ACHN (cell line): ENCODE measurements at places on chromosomes 11 and 22.

DNA sequence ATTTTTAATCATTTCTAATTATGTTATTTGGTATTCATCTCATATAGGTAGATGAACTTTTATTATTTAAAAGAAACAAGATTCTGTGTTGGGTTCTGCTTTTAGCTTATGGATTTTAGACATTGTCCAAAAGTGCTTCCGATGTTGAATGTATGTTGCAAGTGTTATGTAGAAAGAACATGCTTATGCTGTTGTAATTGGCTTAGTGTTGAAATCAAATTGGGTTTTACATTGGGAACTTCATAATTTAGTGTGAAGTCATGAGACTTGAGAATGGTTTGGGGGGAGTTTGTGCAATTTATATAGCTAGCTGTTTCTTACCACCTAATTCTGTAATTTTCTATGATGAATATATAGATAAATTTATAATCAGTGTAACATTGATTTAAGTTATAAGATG is 3.6 kb downstream of the MTMR3 start:
- no peak for DNase-seq

GRCh38 chr22:32396746-32397145 is 15.3 kb downstream of the RTCB start:
- DNase-seq: no peak

DNA sequence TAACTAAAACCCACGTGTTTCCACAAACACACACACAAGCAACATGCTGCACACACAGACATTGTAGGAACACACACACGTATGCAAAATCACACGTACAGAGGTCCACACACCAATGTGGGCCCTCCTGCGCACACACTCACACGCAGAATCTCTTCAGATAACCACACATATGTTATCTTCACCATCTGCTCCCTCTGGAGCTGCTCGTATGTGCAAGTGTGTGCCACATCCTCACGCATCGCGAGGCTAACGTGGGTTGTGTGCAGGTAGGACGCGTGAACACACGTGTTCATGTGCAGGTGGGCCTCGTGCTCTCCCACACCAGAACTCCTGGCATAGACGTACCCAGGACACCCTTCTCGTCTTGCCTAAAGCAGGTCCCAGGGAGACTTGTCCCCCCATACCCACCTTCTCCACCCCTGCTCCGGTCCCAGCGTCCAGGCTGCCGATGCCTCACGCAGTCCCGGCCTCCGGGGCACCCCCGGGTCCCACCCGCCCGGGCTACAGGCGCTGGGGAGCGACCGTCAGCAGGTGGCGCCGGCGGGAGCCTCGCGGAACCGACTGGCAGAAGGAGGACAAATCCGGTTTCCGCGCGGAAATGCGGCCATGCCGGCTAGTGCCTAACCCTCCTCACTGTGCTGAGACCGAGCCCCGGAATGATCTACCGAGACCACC is 10.3 kb upstream of the IGSF9B start:
- no peak for DNase-seq

GRCh38 chr11:33334627-33335026 is 77.4 kb downstream of the HIPK3 start:
- no peak for DNase-seq

GRCh38 chr11:119974051-119974450 is 163.9 kb downstream of the TRIM29 start:
- no peak for DNase-seq

DNA sequence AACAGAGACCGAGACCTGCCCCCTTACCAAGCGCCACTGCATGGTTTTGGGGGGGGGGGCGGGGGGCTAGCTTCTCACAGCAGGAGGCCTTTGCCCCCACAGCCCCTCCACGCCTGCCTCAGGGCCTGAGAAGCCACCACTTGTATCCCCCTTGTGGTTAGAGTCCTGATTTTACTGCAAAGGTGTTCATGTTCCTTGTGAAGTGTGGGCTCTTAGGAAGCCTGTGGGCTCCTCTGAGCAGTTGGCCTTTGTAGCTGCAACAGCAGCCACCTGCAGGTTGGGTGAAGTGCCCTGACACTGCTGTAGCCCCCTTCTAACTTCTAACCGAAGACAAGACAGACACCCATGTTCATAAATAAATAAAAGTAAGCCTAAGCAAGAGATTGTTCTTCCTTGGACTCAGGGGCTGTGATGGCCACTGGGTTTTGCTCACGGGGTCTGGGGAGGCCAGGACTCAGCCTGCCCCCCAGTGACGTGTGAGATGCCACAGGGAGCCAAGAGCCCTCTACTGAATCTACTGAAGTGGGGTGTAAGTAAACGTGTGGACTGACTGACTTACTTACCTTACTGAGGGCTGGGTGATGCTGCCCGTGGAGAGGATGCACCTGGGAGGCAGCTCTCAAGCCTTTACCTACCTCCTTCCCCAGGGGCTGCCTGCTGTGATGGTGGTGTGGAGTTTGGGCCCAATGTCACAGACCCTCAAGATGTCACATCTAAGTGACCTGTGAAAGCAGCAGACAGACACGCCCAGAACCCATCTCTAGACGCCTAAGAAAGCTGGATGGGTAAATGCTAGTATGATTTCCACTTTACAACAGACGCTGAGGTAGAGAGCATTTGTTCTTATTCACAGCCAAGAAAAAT is 25.8 kb downstream of the USP35 start:
- no peak for DNase-seq

DNA sequence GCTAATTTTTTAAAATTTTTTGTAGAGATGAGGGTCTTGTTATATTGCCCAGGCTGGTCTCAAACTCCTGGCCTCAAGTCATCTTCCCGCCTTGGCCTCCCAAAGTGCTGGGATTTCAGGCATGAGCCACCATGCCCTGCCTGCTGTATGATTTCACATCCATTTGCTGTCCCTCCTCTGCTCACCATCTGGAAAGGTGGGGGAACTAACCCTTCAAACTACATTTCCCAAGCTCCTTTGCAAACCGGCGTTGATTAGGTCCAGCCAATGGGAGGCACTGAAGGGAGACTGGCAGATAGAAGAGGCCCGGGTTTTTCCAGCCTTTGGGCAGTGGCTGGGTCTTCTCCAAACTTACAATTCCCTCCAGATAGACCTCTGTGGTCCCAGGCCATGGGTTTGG is 19.3 kb downstream of the RFPL1 start:
- DNase-seq: peak; percentile 30

GRCh38 chr11:97684486-97685439 is 1295.0 kb downstream of the JRKL start:
- DNase-seq: no peak

GRCh38 chr11:73140213-73141030 is 1.7 kb downstream of the FCHSD2 start:
- DNase-seq: peak; percentile 53

- DNase-seq: no peak
Observed at GRCh38 chr11:11306855-11307254, 46.2 kb downstream of the CSNK2A3 start.

GRCh38 chr22:47808886-47809620 is 1046.6 kb downstream of the TBC1D22A start:
- DNase-seq: no peak

DNA sequence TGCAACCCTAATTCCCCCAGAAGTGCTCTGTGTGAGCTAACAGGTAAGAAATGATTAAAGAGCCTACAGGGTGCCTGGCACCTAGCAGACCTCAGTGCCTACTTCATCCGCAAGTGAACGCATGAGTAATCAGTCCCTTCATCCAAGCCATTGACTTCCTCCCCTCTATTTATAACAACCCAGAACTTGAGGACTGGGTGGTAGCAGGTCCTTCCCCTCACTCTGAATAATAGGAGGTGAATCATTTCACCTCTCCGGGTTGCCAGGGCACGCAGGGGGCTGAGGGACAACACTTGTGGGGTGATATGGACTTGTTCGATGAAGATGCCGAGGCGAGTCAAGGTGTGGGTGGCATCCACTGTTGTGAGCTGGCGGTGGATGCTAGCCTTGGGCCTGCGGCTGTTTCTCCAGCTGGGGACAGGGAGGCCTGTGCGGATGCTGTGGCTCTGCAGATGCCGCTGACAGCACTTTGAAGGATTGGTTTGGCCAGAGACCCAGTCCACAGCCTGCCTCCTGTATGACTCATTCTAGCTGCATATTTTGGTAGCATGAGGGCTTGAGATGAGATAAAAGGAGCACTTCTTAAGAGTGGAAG is 11.7 kb upstream of the SORL1-AS1 start:
- DNase-seq: peak; percentile 80

- DNase-seq: no peak
Observed at GRCh38 chr11:75145972-75146519, 4.9 kb upstream of the SLCO2B1 start.

- no peak for DNase-seq
Observed at GRCh38 chr11:60835534-60835846, 6.4 kb upstream of the CCDC86 start.

DNA sequence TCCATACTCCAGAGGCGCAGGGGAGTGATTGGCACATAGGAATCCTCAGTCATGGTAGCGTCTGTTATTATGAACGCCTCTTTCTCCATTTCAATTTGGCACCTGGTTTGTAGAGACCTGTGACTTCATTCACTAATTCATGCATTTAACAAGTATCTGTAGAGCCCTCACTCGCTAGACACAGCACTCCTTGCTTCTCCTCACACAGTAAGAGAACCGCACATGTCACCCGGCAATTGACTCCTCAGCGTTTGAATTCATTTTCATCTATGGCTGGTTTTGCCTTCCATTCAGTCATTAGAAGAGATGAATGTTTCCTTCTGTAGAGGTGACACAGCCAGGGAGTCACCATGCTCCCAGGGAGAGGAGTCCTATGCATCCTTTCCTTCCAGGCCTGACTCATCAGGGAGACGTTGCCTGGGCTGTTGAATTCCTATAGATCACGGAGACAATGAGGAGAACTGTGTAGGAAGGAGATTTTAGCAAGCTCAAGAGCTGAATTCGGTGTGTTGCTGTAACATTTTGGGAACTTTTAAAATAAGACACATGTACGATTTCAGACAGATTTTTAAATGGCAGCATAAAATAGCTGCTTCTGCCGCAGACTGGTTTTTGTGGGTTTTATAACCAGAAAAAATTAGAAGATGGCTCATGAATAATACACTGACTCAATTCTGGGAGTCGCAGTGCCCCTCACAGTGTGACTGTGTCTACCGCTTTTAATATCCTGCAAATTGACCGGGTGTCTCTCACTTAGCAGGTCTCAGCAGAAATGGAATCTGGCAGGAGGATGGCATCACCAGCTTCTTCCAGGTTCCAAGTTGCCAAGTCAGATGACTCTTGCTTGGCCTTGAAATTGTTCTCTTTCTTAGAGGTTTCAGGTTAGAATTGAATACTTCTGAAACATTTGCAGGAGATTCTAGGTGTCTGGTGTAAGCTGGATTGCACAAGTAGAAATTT is 44.4 kb upstream of the CLMP start:
- DNase-seq: no peak

DNA sequence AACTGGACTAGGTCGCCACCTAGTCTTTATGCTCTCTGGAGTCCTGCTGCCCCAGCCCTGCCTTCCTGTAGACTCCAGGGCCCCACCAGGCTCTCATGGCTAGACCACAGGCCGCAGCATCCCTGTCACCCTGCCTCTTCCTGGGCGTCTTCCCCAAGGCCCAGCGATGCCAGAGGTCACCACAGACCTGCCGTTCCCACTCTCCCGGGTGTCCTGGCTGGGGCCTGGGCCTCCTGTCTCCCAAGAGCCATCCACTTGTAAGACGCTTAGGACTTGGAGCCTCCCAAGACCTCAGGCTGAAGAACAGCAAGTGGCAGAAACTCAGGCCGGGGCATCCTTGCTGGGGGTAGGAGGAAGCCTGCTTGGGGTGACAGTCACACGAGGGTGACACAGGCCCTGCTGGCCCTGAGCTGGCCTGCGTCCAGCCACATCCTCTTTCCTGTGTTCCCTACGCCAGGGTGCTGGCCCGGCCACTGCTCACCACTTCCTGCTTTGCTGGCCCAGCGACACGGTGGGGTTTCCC is 2.0 kb upstream of the TCIRG1 start:
- DNase-seq: no peak

GRCh38 chr22:19431649-19432132 is at the start of gene HIRA:
Gene HIRA (minus strand): TSS chr22:19431733. CDS start chr22:19431476, 257 bp downstream.
- DNase-seq: peak; percentile 75

DNA sequence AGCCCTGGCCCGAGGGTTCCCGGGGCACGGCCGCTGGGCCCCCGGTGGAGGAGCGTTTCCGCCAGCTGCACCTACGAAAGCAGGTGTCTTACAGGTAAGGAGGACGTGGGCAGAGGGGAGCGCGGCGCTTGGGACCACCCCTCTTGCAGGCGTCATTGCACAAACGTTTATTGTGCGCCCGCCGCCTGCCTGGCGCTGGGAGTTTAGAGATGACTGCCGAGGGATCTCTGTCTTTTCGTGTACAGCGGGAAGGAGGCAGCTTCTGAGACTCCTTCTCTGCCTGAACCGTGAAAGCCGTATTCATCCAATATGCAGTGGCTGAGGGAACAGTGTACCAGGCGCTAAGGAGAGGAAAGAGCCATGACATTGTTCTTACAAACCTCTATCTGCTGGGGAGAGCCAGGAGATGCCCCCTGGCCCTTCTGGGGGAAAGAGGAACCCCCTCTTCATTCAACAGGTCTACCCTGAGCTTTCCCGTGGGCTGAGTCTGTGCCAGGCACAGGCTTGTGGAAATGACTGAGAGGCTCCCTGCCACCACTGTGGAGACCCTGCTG is 13.8 kb upstream of the DGKZ start:
- no peak for DNase-seq

DNA sequence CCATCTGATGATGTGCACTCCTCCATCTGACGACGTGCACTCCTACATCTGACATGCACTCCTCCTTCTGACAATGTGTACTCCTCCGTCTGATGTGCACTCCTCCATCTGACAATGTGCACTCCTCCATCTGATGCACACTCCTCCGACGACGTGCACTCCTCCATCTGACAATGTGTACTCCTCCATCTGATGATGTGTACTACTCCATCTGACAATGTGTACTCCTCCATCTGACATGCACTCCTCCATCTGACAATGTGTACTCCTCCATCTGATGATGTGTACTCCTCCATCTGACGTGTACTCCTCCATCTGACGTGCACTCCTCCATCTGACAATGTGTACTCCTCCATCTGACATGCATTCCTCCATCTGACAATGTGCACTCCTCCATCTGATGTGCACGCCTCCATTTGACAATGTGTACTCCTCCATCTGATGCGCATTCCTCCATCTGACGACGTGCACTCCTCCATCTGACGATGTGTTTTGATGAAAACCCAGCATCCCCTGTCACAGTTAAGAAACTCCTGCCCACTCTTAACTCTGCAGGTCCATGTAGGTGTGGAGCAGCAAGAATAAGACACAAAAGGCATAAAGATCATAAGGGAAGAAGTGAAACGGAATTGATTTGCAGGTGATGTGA is 9.7 kb upstream of the IL17REL start:
- DNase-seq: no peak

- DNase-seq: no peak
Observed at GRCh38 chr11:12792590-12792989, 118.4 kb downstream of the TEAD1 start.

- no peak for DNase-seq
Observed at GRCh38 chr22:36258701-36259614, 6.0 kb downstream of the APOL1 start.

- DNase-seq: no peak
Observed at GRCh38 chr11:69698362-69698761, 5.5 kb downstream of the FGF19 start.
